ENCODE measurements at places on chromosomes 12 and 14.

- H3K36me3 ChIP-seq: no peaks in the 10 kb centered on the region
- H3K27me3 ChIP-seq: no peaks in the 10 kb centered on the region
- H3K27ac ChIP-seq: no peak overlapping the region
- H3K4me3 ChIP-seq: no peak overlapping the region
- no peaks in the 10 kb centered on the region for H3K4me1 ChIP-seq
Observed at GRCh38 chr12:69332815-69333358, 15.3 kb upstream of the LYZ start.

DNA sequence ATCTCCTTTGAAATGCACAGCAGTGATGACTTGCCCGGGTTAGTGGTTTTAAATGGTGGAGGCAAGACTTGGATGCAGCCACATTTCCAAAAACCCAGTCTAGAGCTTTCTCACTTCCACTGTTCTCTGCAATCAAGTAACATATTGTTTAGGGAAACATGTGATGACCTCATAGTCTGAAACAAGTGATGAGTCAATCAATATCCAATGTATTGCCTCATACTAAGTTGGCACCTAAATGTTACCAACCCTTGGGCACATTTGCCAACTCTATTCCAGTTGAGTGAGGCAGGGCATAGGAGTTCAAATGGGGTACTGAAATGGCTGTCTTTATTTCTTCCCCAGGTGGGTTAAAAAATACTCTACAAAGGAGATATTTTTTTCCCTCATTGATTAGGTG, 1105.4 kb downstream of the VRK1 start:
- H3K27ac ChIP-seq: no peak overlapping the region
- no peak for DNase-seq

GRCh38 chr14:51314321-51315015, 74.4 kb downstream of the TMX1 start:
- no peak for DNase-seq
- no peak overlapping the region for H3K4me3 ChIP-seq
- H3K4me1 ChIP-seq: no peaks in the 10 kb centered on the region
- H3K27ac ChIP-seq: no peak overlapping the region

GRCh38 chr14:79605849-79606248, 605.5 kb downstream of the DIO2 start:
- no peaks in the 10 kb centered on the region for H3K36me3 ChIP-seq
- no peak for DNase-seq
- no peaks in the 10 kb centered on the region for H3K4me1 ChIP-seq
- H3K27ac ChIP-seq: no peak overlapping the region
- H3K4me3 ChIP-seq: no peak overlapping the region

- H3K27ac ChIP-seq: peak overlapping the region; percentile 5
- H3K36me3 ChIP-seq: no peaks in the 10 kb centered on the region
- H3K4me3 ChIP-seq: no peak overlapping the region
- H3K4me1 ChIP-seq: peaks cover 5% of the 10 kb centered on the region
- peak; percentile 73 for DNase-seq
- no peaks in the 10 kb centered on the region for H3K27me3 ChIP-seq
Observed at GRCh38 chr14:32254952-32255679, 52.0 kb upstream of the RNU6-8 start.

DNA sequence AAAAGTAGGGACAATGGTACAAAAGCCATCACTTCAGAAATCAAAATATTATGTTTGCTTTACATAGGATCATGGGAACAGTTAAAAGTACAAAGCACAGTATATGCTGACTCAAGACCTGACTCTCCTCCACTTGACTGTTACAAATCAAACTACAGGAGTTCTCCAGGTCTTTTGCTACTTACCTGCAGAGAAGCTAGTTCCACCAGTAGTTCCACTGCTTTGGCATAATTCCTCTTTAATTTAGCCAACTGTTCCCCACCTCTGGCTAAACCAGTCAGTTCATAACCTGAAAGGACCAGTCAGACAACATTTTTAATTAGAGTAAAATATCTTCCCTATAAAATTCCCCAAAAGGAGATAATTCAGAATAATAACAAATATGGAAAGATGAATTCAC, 14.0 kb downstream of the ATP6V1D start:
- H3K27me3 ChIP-seq: no peaks in the 10 kb centered on the region
- H3K36me3 ChIP-seq: peaks cover 38% of the 10 kb centered on the region

DNA sequence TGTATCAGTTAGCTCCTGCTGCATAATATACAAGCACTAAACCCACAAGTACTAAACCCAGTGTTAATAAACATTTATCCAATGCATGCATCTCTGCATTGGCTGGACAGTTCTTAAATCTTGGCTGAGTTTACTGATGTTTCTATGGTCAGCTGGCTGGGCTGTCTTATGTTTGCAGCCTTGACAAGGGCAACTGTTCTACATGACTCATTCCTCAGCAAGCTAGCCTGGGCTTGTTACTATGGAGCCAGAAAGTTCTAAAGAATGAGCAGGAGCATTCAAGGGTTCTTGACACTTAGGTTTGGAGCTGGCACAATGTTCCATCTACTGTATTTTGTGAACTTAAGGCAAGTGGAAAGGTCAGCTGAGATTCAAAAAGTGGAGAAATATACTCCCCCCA, 199.1 kb downstream of the GLT1D1 start:
- no peaks in the 10 kb centered on the region for H3K36me3 ChIP-seq
- H3K27me3 ChIP-seq: no peaks in the 10 kb centered on the region
- H3K4me3 ChIP-seq: no peak overlapping the region
- no peak overlapping the region for H3K27ac ChIP-seq
- DNase-seq: no peak

DNA sequence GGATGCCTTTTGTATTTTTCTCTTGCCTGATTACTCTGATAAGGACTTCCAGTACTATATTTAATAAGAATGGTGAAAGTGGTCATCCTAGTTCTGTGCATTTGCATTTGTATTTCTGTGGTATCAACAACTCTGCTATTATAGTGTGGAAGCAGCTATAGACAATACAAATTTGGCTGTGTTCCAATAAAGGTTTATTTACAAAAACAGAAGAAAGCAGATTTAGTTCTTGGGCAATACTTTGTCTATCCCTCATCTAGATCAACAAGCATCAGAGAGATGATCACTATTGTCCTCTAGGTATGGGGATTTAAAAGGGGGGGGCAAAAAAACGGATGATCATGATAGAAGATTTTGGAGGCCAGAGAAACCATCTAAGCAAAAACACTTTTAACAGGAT, 19.1 kb upstream of the BTG1 start:
- H3K4me1 ChIP-seq: no peaks in the 10 kb centered on the region
- no peak overlapping the region for H3K27ac ChIP-seq
- no peaks in the 10 kb centered on the region for H3K36me3 ChIP-seq
- DNase-seq: no peak

DNA sequence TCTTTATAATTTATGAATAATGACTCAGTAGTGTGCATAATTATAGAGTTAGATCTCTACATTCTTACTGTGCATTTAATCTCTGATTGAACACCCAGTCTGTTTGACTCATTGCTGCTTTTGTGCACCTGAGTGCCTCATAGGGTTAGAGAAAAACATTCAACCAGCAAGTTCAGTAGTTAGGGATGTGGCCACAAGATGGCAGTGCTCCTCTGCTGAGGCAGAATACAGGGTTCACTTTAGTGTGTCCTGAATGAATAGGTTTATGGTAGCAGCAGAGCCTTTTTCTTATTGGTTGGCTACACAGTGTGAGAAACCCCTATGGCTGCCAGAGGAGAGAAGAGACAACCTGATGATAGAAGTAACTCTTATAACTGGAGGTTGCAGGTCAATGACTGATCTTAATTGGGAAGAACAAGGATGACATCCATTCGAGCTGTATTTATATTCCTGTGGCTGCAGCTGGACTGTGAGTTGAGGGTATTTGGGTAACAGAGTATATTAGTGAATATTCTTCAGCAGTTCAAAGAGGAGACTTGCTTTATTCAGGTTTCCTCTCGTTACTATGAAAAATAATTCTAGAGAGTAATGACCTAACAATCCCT, 194.9 kb upstream of the OR4E1 start:
- no peak overlapping the region for H3K4me3 ChIP-seq
- H3K4me1 ChIP-seq: no peaks in the 10 kb centered on the region
- no peak overlapping the region for H3K27ac ChIP-seq
- H3K36me3 ChIP-seq: no peaks in the 10 kb centered on the region
- peak; percentile 33 for DNase-seq

- H3K36me3 ChIP-seq: peaks cover 25% of the 10 kb centered on the region
- H3K27ac ChIP-seq: peak overlapping the region; percentile 29
- peak; percentile 42 for DNase-seq
- H3K27me3 ChIP-seq: no peaks in the 10 kb centered on the region
- H3K4me1 ChIP-seq: peaks cover 20% of the 10 kb centered on the region
Observed at GRCh38 chr12:108821407-108822397, 35.7 kb downstream of the SSH1 start.

DNA sequence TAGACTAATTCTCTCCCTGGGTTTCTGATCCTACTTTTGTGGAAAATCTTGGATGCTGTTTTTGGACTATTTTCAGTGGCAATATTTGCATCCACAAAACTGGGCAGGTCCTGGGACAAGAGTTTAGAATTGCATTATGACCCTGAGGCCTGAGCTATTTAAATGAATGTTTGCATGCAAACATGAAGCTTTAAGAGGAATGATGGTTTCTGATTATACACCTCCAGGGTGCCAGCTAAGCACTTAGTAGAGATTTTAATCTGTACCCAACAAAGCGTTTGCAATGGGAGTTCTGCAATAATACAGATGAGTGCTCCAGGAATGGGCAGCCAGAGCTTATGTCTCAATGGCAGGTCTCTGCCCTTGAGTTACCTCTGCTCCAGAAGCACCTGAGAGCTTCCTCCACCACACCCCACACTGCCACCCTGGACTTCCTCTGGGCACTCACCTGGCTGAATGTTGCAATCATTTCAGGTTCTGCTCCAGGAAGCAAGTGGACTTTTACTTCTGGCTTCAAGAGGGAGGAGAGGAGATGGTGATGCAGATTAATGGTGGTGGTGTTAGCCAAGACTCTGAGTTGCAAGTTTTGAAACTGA, 6.0 kb upstream of the SPTLC2 start:
- no peak for DNase-seq
- H3K4me1 ChIP-seq: no peaks in the 10 kb centered on the region
- no peaks in the 10 kb centered on the region for H3K27me3 ChIP-seq
- no peaks in the 10 kb centered on the region for H3K36me3 ChIP-seq
- no peak overlapping the region for H3K4me3 ChIP-seq

GRCh38 chr12:104493496-104493895, 36.7 kb downstream of the CHST11 start:
- H3K27me3 ChIP-seq: no peaks in the 10 kb centered on the region
- no peaks in the 10 kb centered on the region for H3K4me1 ChIP-seq
- H3K36me3 ChIP-seq: no peaks in the 10 kb centered on the region
- H3K4me3 ChIP-seq: no peak overlapping the region

GRCh38 chr14:75967866-75968265, 13.9 kb downstream of the TGFB3 start:
- no peak overlapping the region for H3K4me3 ChIP-seq
- H3K4me1 ChIP-seq: peaks cover 7% of the 10 kb centered on the region
- no peaks in the 10 kb centered on the region for H3K27me3 ChIP-seq

- no peaks in the 10 kb centered on the region for H3K27me3 ChIP-seq
- H3K36me3 ChIP-seq: no peaks in the 10 kb centered on the region
- H3K27ac ChIP-seq: no peak overlapping the region
Observed at GRCh38 chr14:72315714-72316113, 383.5 kb downstream of the RGS6 start.

DNA sequence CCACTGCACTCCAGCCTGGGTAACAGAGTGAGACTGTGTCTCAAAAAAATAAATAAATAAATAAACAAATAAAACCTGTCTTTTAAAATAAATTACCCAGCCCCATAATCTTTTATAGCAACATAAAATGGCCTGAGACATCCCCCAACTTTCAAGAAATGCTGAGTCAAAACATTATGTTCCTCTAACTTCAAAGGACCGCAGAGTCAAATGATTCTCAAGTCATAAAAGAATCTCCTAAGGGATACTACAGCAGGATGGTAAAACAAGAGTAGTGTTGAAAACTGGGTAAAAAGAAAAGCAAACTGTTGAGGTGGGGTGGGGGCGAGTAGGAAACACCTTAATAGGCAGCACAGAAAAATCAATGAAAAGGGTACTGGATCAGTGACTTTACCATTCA, 9.5 kb downstream of the BLTP3B start:
- H3K27ac ChIP-seq: no peak overlapping the region
- no peaks in the 10 kb centered on the region for H3K27me3 ChIP-seq
- H3K4me3 ChIP-seq: no peak overlapping the region
- H3K36me3 ChIP-seq: peaks cover 2% of the 10 kb centered on the region

DNA sequence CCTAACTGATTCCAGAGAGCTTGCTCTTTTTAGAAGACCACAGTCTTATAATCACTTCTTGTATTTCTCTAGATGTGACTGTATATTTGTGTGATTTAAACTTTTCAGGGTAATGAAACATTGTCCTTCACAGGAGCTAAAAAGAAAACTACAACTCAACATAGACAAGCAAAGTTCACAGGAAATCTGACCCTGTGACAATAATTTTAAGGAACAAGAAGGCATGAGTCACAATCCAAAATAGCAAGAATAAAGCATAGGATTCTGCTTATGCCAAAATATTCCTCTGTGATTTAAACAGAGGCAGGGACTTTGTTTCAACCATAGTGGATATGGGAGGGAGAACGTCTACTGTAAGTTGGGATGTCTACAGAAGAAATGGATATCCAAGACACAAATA, 44.3 kb downstream of the GPR65 start:
- H3K27me3 ChIP-seq: no peaks in the 10 kb centered on the region
- no peak overlapping the region for H3K4me3 ChIP-seq
- H3K36me3 ChIP-seq: no peaks in the 10 kb centered on the region
- H3K27ac ChIP-seq: no peak overlapping the region
- DNase-seq: peak; percentile 23

DNA sequence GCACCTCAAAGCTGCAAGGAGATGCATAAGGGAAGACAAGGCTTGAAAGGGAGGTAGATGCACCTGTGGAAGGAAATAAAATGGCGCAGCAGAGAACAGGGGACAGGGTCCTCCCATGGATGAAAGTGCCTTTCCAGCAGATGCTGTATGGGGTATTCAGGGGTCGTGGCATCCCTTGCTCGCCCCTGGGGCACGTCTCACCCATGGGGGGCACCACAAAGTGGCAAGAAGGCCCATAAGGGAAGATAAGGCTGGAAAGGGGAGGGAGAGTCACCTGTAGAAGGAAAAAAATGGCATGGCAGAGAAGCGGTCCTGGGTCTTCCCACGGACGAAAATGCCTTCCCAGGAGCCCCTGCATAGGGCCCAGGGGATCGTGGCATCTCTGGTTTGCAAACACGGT, 265.1 kb downstream of the ALG10 start:
- H3K4me1 ChIP-seq: no peaks in the 10 kb centered on the region
- no peak for DNase-seq
- H3K27me3 ChIP-seq: no peaks in the 10 kb centered on the region
- H3K36me3 ChIP-seq: no peaks in the 10 kb centered on the region
- H3K27ac ChIP-seq: no peak overlapping the region

- H3K27ac ChIP-seq: no peak overlapping the region
- DNase-seq: no peak
- no peaks in the 10 kb centered on the region for H3K27me3 ChIP-seq
- no peak overlapping the region for H3K4me3 ChIP-seq
- H3K4me1 ChIP-seq: no peaks in the 10 kb centered on the region
Observed at GRCh38 chr12:85632390-85632789, 203.8 kb downstream of the RASSF9 start.

All from trophoblast cell (in vitro differentiated cells and primary cell).